Right ventricle myocardium inferior (tissue), 1 donor: ENCODE measurements at places on chromosomes 4 and X. TPM values are rescaled to one million over a fixed set of nuclear protein-coding genes. Genes with fewer than 3 reads are reported as not detected.

The IGSF1 gene
- 2.6 TPM for total RNA-seq

The NHS gene
- total RNA-seq, result 2.8 TPM

The MECP2 gene
- total RNA-seq, result 32.8 TPM

The MAGEA9B gene
- not detected for total RNA-seq

The SULT1E1 gene
- not detected for total RNA-seq

The UGT2A1 gene
- not detected for total RNA-seq

The CT45A3 gene
- not detected for total RNA-seq

The UGT2B11 gene
- total RNA-seq, result not detected

The FRMD7 gene
- not detected for total RNA-seq

The SCD5 gene
- total RNA-seq, result 5.1 TPM

The ENPEP gene
- total RNA-seq, result 4.1 TPM

The CFAP299 gene
- total RNA-seq, result 0.38 TPM

The BLTP1 gene
- total RNA-seq, result 28.9 TPM

The TCEAL6 gene
- total RNA-seq, result not detected

The RIPPLY1 gene
- total RNA-seq, result not detected

The TCEANC gene
- total RNA-seq, result 6.4 TPM

The CTAG1A gene
- total RNA-seq, result not detected

The ZAR1 gene
- not detected for total RNA-seq

The SSX2 gene
- total RNA-seq, result not detected

The TSPAN7 gene
- 26.5 TPM for total RNA-seq

The NEIL3 gene
- total RNA-seq, result 0.16 TPM

The UGT2B7 gene
- total RNA-seq, result not detected

The AR gene
- 23.9 TPM for total RNA-seq

The MYOZ2 gene
- 748 TPM for total RNA-seq

The TAB3 gene
- total RNA-seq, result 12.4 TPM

The NOCT gene
- 8.5 TPM for total RNA-seq

The BGN gene
- total RNA-seq, result 42.2 TPM
